BE2C (cell line): ENCODE measurements at places on chromosomes 3 and 15.
A peak's percentile ranks its signal among the peaks of the same experiment; 100 is the strongest.

- DNase-seq = no peak
These were observed 10.2 kb upstream of the TMEM212 start for GRCh38 chr3:171832989-171833388.

GRCh38 chr3:157532529-157533297 lies 29.5 kb upstream of the VEPH1 start:
- peak; percentile 51 for DNase-seq

- DNase-seq = peak; percentile 27
These were observed 61.7 kb downstream of the SCN11A start for GRCh38 chr3:38989917-38990510.

- DNase-seq = no peak
These were observed 180.1 kb upstream of the BCL6 start for GRCh38 chr3:187925326-187925725.

DNA sequence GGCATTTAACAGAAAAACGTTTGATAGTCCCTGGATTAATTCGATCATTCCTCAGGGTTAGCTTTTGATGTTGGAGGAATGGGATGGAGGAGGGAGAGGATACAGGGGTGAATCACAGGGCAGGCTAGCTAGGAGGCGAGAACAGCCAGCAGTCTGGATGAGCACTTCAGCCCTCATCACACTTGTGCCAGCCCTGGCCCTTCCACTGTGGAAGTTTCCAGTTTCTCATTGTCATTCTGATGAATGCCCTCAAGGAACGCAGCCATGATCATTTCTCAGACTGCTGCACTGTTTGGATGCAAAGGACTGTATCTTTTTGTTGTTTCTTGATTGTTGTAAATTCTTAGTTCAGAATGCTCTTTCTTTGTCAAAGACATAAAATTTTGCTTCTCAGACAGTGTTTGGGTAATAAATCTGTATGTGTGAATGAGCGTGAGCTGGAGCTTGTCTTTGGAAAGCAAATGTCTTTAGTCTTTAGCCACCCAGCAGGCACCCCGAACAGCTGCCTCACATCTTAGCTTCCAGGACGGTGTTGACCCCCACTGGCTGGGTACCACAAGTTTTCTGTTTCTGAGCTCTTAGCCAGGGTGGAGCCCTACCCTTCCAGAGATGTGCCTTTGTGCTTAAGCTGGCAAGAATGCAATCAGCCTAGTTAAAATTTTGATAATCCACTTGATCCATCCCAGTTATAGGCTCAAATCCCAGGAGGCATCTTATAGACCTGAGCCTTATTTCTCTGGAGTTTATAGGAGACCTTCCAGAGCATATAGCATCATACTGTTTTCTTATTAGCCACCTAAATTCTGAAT lies 121.1 kb downstream of the PDCD6IP start:
- no peak for DNase-seq

- no peak for DNase-seq
These were observed 2.2 kb upstream of the CPEB1 start for GRCh38 chr15:82649226-82649999.

DNA sequence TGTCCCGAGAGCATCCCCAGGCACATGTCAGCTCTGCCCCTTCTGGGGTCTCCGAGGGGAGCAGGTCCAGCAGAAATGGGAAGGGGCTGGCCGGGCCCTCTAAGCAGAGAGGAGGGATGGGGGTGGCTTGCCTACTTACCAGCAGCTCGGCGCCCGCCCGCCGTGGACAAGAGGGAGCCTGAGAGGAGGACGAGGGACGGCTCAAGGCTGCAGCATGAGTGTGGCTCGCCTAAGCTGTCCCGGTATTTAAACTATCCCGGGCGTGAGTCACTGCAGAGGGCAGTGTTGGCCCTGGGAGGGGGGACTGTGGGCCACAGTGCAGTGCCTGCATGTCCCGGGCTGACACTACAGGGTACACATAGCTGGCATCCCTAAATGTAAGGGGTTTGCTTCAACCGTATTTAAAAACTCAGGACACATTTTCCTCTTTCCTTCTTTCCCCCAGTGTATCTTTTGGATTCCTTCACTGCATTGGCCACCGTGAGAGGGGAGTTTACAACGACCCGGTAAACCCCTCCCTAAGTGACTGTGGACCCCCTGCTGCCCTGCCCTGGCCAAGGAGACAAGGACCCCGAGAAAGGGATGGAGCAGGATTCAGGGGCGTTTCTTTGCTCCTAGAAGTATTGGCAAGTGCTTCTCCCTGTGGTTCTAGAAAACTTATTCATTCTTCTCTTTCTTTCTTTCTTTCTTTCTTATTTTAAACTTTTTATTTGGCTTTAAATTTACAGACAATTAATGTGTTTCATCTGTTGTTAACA lies at the start of gene LRRC15:
TSS of gene LRRC15 (minus strand) at position 222 of the 758 bp plus-strand sequence. CDS start 8,700 bp downstream, outside the sequence.
- DNase-seq = no peak

DNA sequence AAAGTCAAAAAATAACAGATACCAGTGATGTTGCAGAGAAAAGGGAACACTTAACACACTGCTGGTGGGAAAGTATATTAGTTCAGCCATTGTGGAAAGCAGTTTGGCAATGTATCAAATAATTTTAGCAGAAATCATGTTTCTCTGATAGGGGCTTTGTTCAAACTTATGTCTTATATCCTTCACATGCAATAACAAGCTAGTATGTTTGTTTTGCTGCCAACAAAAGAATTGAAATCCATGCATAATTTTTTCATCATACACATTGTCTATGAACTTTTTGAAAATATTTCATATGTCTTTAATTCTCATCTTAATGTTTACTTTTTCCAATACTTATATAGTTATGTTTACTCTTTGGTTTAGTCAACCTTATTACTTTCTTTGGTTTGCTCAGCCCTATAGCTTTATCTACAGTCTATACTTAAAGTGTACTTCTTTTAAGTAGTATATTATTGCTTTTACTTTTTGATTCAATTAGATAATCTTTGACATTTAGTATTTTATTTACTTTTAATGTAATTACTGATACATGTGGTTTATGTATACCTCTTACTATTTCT lies 639.6 kb upstream of the CBLB start:
- DNase-seq = no peak

DNA sequence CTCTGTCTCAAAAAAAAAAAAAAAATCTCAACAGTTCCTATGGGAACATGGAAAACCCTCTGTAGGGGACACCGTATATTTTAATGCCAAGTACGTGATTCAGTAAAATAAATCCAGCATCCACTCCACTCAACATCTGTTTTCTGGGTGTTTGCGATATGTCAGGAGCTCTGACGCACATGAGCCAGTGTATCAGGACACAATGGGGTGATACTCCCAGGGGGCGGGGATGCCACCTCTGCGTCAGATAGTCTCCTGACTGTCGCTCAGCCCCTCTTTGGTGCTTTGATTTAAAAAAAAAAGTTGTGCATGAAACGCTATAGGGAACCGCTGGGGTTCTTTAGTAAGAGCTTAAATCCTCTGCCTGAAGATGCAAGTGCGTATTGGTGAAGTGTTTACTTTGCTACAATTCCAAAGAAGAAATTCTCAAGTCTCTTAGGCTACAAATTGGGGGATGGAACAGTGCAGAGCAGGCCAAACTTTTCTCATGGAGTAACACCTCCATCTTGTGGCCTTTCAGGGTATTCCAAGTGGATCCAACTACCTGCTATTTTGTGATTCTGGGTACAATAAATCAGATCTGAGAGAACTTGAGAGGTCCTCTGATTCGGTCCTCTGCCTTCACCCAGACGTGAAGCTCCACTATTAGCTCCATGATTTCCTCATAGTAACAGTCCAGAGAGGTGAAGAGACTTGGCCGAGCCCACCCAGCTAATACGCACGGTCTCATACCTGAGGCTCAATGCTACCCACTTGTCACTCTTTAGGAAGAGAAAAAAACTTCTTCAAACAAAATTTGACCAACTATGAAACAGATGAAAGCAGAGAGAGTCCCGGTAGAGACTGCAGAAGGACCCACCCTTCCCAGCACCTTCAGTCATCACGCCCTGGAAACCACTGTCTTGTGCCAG lies 9.3 kb upstream of the NR2E3 start:
- peak; percentile 45 for DNase-seq

DNA sequence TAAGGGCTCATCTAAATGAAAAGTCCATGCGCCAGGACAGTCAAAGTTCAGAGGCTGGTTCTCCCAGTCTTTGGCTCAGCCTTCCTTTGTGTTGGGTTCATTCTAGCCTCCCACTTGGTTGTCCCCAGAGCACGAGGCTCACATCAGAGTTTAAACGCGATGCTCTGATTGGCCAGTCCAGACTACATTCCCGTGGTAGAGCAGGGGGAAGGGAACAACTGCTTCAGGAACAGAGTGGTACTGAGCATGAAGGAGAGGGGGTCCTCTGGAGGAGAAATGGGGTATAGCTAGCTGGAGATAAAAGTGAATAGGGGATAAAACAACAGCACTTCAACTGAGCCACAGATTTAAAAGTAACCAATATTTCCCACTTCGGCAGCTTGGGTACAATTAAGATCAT lies 32.2 kb downstream of the ANAPC13 start:
- DNase-seq = no peak

- peak; percentile 18 for DNase-seq
These were observed 9.9 kb upstream of the ARHGEF3 start for GRCh38 chr3:56811546-56812202.

DNA sequence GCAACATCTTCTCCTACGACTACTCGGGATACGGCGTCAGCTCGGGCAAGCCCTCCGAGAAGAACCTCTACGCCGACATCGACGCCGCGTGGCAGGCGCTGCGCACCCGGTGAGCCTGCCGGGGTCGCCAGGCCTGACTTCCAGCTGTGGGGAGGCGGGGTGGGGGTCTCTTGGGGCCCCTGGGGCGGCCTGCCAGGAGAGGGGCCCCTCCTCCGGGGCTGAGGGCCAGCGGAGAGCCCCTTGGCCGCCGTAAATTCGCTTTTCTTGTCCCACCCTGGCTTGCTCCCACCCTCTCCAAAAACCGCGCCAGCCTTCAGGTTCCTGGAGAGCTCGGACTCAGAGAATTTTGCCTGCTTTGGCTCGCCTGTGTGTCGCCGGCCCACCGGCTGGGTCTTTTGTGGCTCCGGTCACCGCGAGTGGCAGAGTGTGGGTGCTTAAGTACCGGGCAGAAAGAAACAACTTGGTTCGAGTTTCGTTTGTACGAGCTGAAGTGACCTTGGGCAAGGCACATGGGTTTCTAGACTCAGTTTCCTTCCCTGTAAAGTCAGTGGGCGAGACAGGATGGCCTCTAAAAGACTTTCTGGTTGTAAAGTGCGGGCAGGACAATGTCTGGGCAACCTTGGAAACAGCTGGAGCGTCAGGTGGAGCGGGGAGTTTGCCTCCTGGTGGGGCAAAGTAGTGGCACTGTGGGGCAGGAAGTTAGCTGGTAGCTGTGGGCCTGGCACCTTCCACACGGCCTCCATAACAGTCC lies 976 bp downstream of the ABHD17C start:
- no peak for DNase-seq

DNA sequence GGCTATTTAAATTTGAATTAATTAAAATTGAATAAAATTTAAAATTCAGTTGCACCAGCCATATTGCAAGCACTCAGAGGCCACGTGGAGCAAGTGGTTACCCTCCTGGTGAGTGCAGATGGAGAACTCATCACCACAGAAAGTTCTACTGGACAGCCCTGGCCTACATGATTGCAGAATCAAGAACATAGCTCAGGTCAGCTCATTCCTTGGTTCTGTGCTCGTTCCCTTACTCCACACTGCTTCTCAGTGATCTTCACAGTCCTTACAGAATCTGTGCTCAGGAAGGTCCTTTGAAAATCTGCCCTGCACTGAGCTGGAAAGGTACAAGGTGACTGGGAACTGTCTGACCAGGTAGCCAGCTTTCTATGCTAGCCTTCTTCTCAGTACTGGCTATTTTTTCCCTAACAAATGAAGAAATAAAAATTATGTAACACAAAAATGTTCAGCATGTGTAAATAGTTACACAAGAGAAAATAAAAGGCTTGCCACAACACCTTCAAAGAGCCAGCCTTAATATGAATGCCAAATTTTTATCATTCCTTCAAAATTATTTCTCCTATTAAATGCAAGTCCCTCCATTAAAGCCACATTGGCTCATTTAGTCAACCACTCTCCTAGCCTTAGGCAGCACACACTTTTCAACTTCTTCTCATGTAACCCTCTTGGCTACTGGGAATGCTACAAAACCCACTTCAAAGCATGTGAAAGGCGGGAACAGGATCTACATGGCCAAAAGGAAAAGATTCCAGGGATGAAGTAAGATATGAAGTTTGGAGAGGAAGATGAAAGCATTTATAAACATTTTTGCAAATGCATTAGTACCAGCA lies 326.4 kb upstream of the WNT5A start:
- DNase-seq = no peak

- DNase-seq = no peak
These were observed 166.9 kb downstream of the SUCNR1 start for GRCh38 chr3:152040319-152040718.

DNA sequence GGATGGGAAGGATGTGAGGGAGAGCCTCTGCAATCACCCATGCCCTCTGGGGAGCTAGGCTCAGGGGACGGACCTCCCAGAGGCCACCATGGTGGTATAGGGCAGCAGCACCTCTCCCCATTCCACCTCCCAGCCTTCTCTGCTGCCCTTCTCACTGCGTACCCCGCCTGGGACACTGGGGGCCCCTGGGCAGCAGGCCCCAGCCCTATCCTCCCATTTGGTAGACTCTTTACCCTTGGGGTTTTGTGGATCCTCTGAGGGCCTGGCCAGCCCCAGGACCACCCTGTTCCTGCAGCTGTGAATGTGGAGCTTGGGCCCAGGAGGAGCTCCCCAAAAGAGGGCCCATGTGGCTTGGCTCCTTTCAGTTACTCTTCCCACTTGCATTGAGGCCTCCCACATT lies 131.9 kb downstream of the DNAJB8 start:
- DNase-seq = no peak

GRCh38 chr3:184685646-184686045 lies 26.2 kb downstream of the MAGEF1 start:
- no peak for DNase-seq

GRCh38 chr15:42031198-42031915 lies 10.5 kb upstream of the PLA2G4E start:
- no peak for DNase-seq

DNA sequence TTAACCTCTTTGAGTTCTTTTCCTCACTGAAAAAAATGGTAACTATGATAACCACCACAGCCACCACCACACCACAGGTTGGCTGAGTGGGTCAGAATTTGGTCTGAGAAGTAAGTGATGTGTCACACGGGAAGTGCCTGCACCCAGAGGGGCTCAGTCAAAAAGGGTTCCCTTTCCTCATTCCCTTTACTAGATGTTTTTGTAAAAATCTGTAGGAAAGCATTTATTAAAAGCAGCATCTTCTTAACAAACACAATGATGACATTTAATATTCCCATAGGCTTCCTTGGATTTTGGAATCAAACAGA lies 23.2 kb downstream of the CFAP92 start:
- no peak for DNase-seq

GRCh38 chr3:152779653-152780052 lies 55.3 kb upstream of the P2RY1 start:
- DNase-seq = no peak

DNA sequence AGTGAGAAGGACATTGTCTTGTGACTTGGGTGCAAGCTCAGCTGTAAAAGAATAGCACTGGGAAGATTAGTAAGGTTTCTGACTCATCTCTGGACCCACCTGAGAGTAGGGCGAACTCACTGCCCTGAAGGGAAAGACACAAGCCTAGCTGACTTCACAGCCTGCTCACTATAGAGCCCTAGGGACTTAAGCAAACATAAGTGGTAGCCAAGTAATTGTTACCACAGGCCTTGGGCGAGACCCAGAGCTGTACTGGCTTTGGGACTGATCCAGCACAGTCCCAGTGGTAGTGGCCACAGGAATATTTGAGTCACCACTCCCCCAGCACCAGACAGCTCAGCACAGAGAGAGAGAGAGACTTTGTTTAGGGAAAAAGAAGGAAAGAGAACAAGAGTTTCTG lies 429.9 kb downstream of the TBL1XR1 start:
- DNase-seq = no peak

- DNase-seq = no peak
These were observed at the start of the genes DUOX2 and DUOXA2 for GRCh38 chr15:45114076-45114750. TSS of gene DUOX2 (minus strand) at chr15:45114172. CDS start at chr15:45113411, 761 bp downstream. TSS of gene DUOXA2 (plus strand) at chr15:45114326. CDS start at chr15:45114606, 280 bp downstream.
